HCEC 1CT (cell line): ENCODE measurements at places on chromosomes 3 and 15.

DNA sequence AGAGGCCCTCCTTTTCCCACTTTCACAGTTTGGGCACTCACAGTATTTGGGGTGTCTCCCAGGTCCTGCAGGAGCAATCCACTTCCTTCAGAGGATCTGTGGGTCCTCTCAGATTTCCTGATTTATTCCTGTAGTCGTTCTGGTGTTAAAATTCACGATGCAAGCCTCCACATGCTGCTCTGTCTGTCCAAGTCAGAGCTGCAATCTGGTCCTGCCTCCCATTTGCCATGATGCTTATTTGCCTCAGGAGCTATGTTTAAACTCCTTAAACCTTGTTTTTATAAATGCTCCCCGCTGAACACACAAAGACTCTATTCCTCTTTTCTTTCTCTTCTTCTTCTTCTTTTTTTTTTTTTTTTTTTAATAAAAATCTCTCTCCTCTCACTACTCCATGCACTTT, 558.7 kb upstream of the NECTIN3 start:
- DNase-seq, result no peak

- no peak for DNase-seq
These were observed 692.1 kb downstream of the DIPK2A start for GRCh38 chr3:144663456-144664436.

DNA sequence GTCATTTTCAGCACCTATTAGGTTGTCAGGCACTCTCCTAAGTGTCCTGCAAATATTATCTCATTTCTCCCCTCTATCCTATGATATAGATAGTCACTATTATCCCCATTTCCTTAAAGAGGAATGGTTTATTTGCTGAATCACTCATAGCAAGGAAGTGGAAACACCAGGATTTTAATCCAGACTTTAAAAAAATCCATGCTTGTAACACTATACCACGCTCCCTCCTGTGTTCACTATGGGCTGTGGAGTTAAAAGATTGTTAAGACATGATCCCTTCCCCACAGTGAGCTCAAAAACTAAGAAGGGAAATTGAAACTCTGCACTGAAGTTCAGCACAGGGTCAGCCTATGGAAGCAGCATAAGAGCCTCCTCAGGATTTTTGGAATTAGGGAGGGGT, 60.2 kb downstream of the TMEM39A start:
- no peak for DNase-seq

DNA sequence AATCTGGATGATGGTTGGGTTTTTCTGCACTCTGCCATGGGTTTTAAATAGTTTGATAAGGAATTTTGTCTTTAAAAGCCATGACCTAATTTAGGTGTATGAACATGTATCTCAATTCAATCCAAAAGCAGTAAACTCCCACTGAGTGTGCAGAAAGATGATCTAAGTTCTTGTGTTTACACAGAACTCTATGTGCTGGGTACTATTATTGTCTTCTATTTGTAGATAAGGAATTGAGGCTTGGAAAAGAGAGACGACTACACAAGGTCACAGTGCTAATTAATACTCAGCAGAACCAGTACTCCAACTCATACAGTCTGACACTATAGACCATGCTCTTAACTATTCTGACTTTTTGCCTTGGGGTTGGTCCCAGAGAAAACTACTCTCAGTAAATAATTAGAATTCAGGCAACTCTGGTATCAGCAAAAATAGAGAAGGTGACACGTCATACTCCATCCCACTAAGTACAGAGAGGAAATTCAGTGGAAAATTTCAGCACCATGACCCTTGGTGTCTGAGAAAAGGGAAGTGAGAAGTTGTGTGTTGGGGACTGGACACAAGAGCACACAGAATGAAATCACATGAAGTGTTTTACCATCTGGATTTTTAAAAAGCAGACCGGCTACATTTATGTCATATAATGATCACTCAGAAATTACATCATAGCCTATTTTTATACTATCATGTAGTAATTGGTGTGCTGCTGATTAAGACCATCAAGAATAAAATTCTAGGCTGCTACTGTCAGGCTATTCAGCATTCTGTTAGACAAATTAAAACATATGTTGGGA, 18.3 kb upstream of the MYH15 start:
- no peak for DNase-seq

DNA sequence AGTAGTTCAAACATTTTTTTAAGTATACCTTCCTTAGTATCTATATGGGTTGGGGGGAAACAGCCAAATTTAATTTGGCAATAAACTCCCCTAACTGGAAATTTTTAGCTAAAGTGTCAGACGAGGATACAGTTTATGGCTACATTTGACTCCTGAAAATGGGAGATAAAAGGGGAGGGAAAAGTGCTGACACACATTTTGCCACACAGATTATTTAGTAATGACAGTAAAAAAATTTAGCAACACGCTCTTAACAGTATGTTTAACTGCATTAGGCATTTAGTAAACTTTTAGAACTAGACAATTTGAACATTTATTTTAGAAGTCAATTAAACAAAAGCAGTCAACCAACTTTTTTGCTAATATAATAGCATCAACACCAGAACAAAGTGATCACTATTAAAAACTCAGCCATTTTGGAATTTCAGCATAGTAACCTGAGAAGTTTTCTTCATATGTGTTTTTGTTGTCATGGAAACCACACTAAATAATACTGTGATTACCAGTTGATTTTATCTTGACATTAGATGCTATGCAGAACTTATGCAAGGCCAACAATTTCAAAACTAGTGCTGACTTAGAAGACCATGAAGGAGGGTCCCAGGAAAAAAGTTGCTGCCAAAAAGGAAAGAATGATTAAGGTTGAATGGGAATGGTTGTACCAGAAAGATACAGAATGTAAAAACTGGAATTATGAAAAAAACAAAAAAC, 47.0 kb upstream of the TFG start:
- DNase-seq, result peak; percentile 41

- DNase-seq, result no peak
These were observed 755.7 kb upstream of the ALCAM start for GRCh38 chr3:104610730-104611652.

- DNase-seq, result peak; percentile 39
These were observed 84.1 kb downstream of the P3H2 start for GRCh38 chr3:190036631-190037030.

GRCh38 chr3:129738172-129738571, 131.7 kb upstream of the PLXND1 start:
- no peak for DNase-seq

DNA sequence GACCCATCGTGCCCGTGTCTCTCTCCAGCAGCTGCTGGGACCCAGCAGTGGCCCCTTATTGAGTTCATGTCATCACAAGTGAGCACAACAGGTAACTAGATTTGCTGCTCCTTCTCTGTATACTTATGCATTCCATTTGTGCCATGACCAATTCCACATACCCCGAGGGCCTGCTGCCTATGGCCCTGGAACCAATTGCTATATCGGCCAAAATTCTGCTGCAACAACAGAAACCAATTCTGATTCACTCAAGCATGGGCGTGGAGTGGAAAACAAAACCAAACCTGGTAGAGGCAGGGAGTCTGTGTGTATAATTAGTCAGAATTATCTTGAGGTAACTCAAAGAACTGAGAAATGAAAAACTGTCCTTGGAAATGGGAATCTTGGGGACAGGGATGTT, 516.6 kb downstream of the EPHB1 start:
- no peak for DNase-seq

DNA sequence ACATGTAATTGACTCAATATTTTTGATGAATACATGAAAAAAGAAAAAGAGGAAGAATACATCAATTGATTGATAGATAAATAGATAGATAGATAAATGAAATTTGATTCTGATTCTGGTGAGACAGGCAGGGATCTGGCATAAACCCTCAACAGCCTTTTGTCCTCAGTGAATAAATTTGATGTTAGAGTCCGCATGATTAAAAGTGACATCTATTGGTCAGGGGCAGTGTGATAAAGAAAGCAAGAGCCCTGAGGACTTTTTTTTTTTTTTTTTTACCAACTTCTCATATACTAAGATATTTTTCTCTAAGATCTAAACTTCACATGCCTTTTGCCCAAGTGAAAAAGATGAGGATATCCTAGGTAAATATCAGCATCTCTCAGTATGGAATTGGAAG, 216.4 kb downstream of the LRRC3B start:
- no peak for DNase-seq

DNA sequence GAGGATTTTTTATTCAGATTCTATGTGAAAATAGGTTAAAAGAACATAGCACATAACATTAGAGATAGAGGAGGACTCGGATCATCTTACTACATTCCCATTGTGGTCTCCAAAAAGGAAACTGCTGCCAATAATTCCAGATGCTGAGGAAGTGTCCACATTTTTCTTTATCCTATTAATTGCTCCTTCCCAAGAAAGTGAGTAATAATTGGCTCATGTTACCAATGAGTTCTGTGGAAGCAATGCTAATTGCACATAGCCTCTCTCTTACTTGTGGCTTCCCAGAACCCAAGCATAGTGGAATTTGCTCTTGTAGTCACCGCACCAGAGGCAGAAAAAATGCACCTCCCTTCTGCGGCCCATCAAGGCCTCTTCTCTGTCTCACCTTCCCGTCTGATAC, 208.4 kb downstream of the PLOD2 start:
- peak; percentile 96 for DNase-seq

- no peak for DNase-seq
These were observed 548.2 kb downstream of the FHIT start for GRCh38 chr3:60703008-60703407.

GRCh38 chr3:177553579-177553978, 356.3 kb upstream of the TBL1XR1 start:
- no peak for DNase-seq

GRCh38 chr3:138921316-138922292, 25.3 kb downstream of the FOXL2 start:
- DNase-seq, result peak; percentile 88

GRCh38 chr3:72195895-72196294, 410.9 kb upstream of the PROK2 start:
- DNase-seq, result no peak

DNA sequence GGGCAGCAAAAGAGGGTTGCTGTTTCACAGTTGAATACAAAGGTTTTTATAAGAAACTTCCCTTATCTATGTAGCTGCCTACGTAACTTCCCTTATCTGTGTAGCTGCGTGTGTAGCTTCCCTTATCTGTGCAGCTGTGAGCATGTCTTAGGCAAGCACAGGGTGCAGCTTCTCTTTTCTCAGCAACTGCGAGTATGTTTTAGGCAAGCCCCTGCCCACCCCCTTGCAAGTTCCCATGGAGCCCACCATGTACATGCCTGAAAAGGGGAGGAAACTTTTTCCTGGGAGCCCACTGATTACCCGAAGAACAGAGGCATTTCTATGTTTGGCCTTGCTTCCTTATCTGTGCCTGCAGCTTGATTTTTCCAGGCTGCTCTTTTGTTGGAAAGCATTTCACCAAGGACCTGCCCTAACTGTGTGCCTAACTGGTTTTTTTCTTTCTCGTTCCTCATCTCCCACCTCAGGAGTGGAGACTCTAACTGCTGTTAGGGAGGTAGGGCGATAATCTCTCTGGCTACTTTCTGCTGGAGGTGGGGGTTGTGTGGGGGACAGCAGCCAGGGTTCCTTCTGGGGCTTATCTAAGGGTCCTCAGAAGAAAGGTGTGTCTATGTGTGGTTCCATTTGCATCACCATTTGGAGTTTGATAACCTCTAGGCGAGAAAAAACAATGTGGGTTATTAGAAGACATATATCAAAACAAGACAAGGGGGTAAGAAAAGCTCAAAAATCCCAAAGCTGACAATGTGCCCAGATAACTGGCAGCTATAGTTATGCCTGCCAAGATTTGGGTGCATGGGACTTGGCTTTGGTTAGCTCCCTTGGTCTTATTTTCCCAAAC, 26.0 kb downstream of the SORD start:
- no peak for DNase-seq

DNA sequence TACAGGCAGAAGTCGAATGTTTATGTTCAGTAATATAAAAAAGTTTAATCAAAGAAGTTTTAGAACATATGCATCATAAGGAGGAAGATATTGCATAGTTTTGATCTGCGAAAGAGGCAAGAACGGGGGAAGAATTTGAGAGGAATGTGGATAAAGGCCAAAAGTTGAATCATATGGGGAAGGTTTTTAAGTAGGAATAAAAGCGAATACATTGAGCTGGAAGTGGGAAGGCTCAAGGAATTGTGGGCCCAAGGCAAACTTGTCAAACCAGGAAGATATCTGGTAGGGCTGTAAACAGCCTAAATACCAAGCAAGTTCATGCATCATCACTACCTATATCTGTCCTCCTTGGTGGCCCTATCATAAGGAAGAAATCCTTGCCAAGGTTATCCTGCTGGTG, 186.9 kb downstream of the MAGI1 start:
- DNase-seq, result peak; percentile 84

DNA sequence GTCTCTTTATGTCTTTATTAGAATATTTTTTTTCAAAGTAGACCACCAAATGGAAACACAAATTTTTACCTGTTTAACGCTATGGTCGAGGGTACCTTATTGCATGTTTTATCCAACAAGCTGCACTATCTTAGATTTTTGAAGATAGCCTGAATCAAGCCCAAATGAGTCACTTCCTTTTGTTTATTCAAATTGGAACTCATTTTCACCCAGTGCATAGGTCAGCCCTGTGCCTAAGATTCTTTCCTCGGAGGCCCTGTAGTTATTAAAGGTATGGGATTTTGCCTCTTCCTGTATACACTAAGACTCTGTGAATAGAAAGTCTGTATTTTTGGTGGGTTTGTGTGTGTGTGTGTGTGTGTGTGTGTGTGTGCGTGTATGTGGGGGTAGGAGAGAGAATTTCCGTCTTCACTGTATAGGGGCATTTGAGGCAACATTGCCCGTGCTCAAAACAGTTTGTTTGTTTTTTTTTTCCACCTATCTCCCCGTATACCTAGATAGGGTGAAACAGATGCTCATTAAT, 358.0 kb upstream of the CADM2 start:
- no peak for DNase-seq

- no peak for DNase-seq
These were observed 38.1 kb upstream of the NECTIN3 start for GRCh38 chr3:111033470-111034050.
